ENCODE measurements at places on chromosomes 11 and 22. TPM values are rescaled to one million over a fixed set of nuclear protein-coding genes. Genes with fewer than 3 reads are reported as not detected.

The SLC22A9 gene
- not detected for total RNA-seq

The ESAM gene
- total RNA-seq = not detected

The PRDM11 gene
- 6.2 TPM for total RNA-seq

The CDON gene
- total RNA-seq = 70.3 TPM

The BBOX1 gene
- not detected for total RNA-seq

The OR2AG2 gene
- 1.00 TPM for total RNA-seq

The RASL10A gene
- not detected for total RNA-seq
